Smooth muscle cell of bladder (primary cell): ENCODE measurements at places on chromosomes 2 and 18. TPM values are rescaled to one million over a fixed set of nuclear protein-coding genes. Genes with fewer than 3 reads are reported as not detected.

Gene CDKL4
- total RNA-seq, result 3.4 TPM in 2 replicates

Gene ERICH2
- 1.2 and 1.3 TPM in 2 replicates for total RNA-seq

Gene EGR4
- total RNA-seq, result not detected in 2 replicates

Gene SLC19A3
- total RNA-seq, result 1.0 and 2.1 TPM in 2 replicates

Gene DTNB
- total RNA-seq, result 2.5 and 3.4 TPM in 2 replicates

Gene IGFBP2
- total RNA-seq, result 2.8 and 4.7 TPM in 2 replicates

Gene SULT1C2
- under 0.01 and 0.83 TPM in 2 replicates for total RNA-seq
